ENCODE measurements at places on chromosomes 7 and 10.

- DNase-seq, result no peak
Measured at GRCh38 chr7:45985902-45986301, 64.8 kb upstream of the IGFBP3 start.

GRCh38 chr10:84354623-84355022 lies 26.2 kb downstream of the CCSER2 start:
- DNase-seq, result no peak

GRCh38 chr10:94010116-94010515 lies 16.4 kb downstream of the PLCE1 start:
- DNase-seq, result no peak

GRCh38 chr10:113957013-113957412 lies 86.7 kb upstream of the ADRB1 start:
- DNase-seq, result no peak
